ENCODE measurements at places on chromosomes 7 and 10.

- no peaks in the 10 kb centered on the region for H3K4me1 ChIP-seq
- H3K27ac ChIP-seq = no peak overlapping the region
- H3K36me3 ChIP-seq = no peaks in the 10 kb centered on the region
- DNase-seq = no peak
Measured at GRCh38 chr7:32005577-32005976, 64.6 kb downstream of the PDE1C start.

DNA sequence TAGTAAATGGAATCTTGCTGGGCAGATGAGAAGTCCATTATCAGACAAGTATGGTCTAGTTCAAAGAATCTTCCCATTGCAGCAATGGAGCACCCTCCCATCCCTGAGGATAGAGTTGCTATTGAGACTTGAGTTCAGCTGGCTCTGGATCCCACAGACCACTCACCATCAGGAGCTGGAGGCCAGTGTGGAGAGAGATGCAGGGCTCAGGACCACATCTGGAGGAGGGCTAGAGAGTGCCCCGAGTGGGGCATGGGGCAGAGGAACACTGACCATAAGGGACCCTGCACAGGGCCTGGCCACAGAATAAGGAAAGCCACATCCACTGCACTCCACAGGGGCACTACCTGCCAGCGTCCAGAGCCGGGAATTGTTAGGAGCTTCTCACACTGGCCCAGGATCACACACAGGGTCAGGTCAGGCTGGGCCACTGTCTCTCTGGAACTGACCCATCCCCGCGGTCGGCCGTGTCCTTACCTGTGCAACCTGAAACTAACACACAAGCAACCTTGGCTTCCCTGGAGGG, 41.3 kb upstream of the TCERG1L start:
- no peaks in the 10 kb centered on the region for H3K27me3 ChIP-seq
- H3K36me3 ChIP-seq = no peaks in the 10 kb centered on the region
- H3K27ac ChIP-seq = no peak overlapping the region
- DNase-seq = no peak
- H3K4me1 ChIP-seq = no peaks in the 10 kb centered on the region
- no peak overlapping the region for H3K4me3 ChIP-seq

DNA sequence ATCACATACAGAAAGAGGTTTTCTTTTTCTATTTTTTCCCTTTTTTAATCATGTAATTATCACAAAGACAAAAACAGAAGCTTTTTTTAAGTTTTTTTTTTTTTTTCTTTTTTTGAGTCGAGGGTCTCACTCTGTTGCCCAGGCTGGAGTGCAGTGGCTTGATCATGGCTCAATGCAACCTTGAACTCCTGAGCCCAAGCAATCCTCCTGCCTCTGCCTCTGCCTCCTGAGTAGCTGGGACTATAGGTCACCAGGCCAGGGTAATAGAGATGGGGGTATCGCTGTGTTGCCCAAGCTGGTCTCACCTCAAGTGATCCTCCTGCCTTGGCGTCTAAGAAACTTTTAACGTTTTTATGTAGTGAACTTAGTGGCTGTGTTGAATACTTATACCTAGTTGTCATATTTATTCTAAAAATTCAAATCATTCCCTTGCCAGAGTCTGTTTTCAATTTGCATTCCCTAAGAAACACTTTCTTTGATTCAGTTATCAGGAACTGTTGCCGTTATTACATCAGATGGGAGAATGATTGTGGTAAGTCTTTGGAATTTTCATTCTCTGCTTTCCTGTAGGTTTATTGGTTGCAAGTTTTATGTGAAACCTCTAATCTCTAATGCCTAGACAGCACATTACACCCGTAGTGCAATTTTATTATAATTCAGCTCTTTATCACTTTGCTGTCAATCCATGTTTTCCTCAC, 1.3 kb downstream of the LSM8 start:
- no peak overlapping the region for H3K27ac ChIP-seq
- no peaks in the 10 kb centered on the region for H3K27me3 ChIP-seq
- peak overlapping the region; percentile 75 for H3K4me3 ChIP-seq
- peaks cover 41% of the 10 kb centered on the region for H3K4me1 ChIP-seq
- H3K36me3 ChIP-seq = peaks cover 5% of the 10 kb centered on the region
- DNase-seq = peak; percentile 4

GRCh38 chr10:115164220-115164619, 71.1 kb downstream of the ATRNL1 start:
- H3K36me3 ChIP-seq = no peaks in the 10 kb centered on the region
- no peak overlapping the region for H3K4me3 ChIP-seq
- DNase-seq = no peak

GRCh38 chr10:72173619-72174296, 42.1 kb upstream of the ANAPC16 start:
- peaks cover 7% of the 10 kb centered on the region for H3K4me1 ChIP-seq
- no peak for DNase-seq
- H3K27me3 ChIP-seq = no peaks in the 10 kb centered on the region

GRCh38 chr10:69372126-69372980, 44.4 kb downstream of the TACR2 start:
- no peak for DNase-seq
- no peak overlapping the region for H3K4me3 ChIP-seq
- peak overlapping the region; percentile 9 for H3K27ac ChIP-seq
- peaks cover 21% of the 10 kb centered on the region for H3K4me1 ChIP-seq
- H3K27me3 ChIP-seq = no peaks in the 10 kb centered on the region

GRCh38 chr7:140877249-140877524, 47.5 kb downstream of the BRAF start:
- H3K27ac ChIP-seq = no peak overlapping the region
- H3K27me3 ChIP-seq = no peaks in the 10 kb centered on the region
- H3K4me3 ChIP-seq = no peak overlapping the region
- no peaks in the 10 kb centered on the region for H3K4me1 ChIP-seq
- H3K36me3 ChIP-seq = no peaks in the 10 kb centered on the region

DNA sequence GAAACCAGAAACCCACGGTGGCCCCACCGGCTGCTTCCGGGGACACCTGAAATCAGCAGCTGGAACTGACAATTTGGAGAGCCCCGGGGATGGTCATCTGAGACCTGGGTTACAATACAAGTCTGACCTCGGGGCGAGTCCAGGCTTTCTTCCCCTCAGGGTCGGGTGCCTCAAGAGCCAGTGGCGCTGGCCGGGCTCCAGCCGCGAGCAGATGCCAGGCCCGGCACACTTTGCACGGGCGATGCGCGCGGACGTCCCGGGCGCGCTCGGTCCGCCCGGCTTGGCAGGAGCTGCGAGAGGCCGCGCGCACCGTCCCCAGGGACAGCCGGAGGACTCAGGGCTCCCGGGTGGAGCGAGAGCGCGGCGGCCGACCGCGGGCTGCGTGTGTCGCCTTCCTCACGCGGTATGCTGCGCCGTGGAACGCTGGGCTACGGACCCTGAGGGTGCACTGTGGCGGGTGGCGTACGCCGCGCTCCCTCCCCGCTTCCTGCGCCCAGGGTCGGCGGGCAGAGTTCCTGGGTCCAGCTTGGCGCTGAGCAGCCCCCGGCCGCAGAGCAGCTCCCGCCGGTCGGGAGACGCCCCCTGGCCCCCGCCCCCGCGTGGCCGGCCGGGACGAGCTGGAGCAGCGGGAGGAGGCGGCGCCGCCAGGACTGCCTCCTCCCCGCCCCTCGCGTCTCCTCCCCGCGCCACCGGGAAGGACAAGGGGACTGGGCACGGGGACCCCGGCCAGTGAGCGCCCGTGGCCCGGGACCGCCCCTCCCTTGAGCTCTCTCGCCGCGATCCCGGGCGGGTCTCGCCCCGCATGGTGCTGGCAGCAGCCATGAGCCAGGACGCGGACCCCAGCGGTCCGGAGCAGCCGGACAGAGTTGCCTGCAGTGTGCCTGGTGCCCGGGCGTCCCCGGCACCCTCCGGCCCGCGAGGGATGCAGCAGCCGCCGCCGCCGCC, at the start of gene RBM20:
TSS of gene RBM20 (plus strand) at position 684 of the 945 bp plus-strand sequence. CDS start at position 803, 119 bp downstream.
- H3K27me3 ChIP-seq = peaks cover 60% of the 10 kb centered on the region
- no peak within 1 kb of the TSS for H3K27ac ChIP-seq
- H3K36me3 ChIP-seq = no peaks in the 10 kb centered on the region
- H3K4me3 ChIP-seq = peak within 1 kb of the TSS; percentile 56

GRCh38 chr7:81161451-81162075, 242.7 kb upstream of the SEMA3C start:
- no peak for DNase-seq
- H3K27me3 ChIP-seq = no peaks in the 10 kb centered on the region
- no peaks in the 10 kb centered on the region for H3K4me1 ChIP-seq
- no peak overlapping the region for H3K27ac ChIP-seq

DNA sequence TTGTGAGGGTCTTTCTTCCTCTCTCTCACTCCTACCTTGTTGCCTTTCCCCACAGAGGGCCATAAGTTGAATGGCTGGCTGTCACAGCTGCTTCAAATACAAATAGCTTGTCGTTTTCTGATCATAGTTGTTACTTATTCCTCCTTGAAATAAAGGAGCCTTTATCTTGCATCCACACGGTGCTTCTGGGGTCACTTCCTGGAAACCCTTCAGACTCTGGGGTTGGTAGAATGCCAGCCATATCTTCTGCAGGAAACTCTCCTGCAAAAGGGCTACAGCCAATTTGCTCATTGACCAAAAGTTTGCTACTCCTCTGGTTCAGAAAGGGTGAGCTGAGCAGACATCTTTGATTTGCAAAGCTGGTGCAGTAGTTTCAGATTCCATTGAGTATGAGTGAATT, 70.4 kb downstream of the FAM185A start:
- H3K27ac ChIP-seq = peak overlapping the region; percentile 88
- H3K4me3 ChIP-seq = no peak overlapping the region
- peaks cover 3% of the 10 kb centered on the region for H3K4me1 ChIP-seq
- no peak for DNase-seq

DNA sequence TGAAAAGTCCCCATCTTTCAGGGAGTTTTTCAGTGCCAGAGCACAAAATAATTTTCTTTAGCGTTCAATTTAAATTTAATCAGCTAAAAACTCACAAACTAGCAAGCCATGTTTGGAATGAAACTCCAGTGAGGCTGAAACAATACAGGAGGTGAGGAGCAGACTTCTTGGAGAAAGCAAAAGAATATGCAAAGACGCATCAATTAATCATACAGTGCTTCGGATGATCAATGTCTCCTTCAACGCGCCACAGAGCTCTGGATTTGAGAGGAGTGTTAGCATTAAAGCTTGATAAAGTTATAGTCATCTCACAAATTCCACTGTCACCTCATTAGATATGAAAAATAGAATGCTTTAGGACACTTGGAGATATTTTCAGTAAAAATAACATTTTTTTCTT, 248.0 kb downstream of the WDR11 start:
- no peaks in the 10 kb centered on the region for H3K27me3 ChIP-seq
- no peak for DNase-seq
- H3K27ac ChIP-seq = no peak overlapping the region
- no peaks in the 10 kb centered on the region for H3K36me3 ChIP-seq
- no peak overlapping the region for H3K4me3 ChIP-seq

- no peaks in the 10 kb centered on the region for H3K36me3 ChIP-seq
- peaks cover 29% of the 10 kb centered on the region for H3K27me3 ChIP-seq
- no peak overlapping the region for H3K27ac ChIP-seq
- H3K4me3 ChIP-seq = peak overlapping the region; percentile 89
Measured at GRCh38 chr7:69599955-69600709, 1.9 kb downstream of the AUTS2 start.

DNA sequence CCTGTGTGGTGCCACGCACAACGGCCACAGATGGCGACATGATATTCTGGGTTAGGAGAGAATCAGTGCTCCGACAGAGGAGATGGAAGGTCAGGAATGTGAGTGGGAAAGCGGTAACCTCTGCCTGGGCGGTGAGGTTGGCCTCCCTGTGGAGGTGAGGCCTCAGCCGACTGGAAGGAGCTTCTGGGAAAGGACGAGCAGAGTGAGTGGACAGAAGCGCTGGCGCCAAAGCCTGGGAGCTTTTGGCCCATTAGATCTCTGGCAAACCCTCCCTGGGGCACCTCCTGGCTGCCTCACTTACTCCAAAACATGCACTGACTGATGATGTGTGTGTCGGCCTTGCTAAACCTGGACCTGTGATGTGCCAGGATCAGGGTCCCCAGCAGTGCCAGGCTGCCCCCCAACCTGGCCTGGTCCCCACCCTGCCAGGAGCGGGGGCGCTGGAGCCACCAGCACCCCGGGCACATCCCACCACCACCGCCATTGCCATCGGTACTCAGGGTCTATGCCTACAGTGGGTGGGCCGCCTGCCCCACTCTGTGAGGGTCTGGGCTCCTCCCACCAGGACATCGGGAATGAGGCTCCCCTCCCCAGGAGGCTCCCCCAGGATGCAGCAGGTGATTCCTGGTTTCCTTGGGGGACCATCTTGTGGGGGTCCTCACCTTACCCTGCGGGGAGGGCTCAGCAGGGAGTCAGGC, 51.0 kb downstream of the RASGEF1A start:
- H3K4me3 ChIP-seq = no peak overlapping the region
- H3K4me1 ChIP-seq = no peaks in the 10 kb centered on the region
- no peaks in the 10 kb centered on the region for H3K36me3 ChIP-seq

GRCh38 chr7:17545348-17545747, 246.9 kb downstream of the AHR start:
- H3K4me3 ChIP-seq = no peak overlapping the region
- no peak for DNase-seq
- H3K27me3 ChIP-seq = no peaks in the 10 kb centered on the region
- H3K36me3 ChIP-seq = no peaks in the 10 kb centered on the region
- H3K4me1 ChIP-seq = no peaks in the 10 kb centered on the region

DNA sequence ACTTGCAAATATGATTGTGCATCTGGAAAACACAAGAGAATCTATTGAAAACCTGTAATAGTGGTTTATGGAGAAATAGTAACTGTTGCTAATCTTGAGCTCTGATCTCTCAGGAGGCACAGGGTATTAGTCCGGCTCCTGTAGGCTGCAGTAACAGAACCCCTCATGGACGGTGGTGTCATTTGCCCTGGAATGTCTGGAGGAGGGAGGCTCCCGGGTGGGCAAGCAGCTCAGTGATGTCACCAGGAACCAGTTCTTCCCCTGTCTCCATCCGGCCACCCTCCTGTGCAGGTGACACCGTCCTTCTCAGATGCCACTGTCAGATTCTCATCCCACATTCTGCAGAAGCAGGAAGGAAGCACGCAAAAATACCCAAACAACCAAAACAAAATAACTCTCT, 29.3 kb downstream of the INPP5A start:
- H3K4me3 ChIP-seq = no peak overlapping the region
- no peaks in the 10 kb centered on the region for H3K27me3 ChIP-seq
- H3K36me3 ChIP-seq = no peaks in the 10 kb centered on the region
- H3K4me1 ChIP-seq = peaks cover 16% of the 10 kb centered on the region
- DNase-seq = no peak
- H3K27ac ChIP-seq = no peak overlapping the region

- no peak overlapping the region for H3K27ac ChIP-seq
- DNase-seq = no peak
- H3K4me1 ChIP-seq = no peaks in the 10 kb centered on the region
- peaks cover 11% of the 10 kb centered on the region for H3K27me3 ChIP-seq
Measured at GRCh38 chr7:128389618-128390329, 20.0 kb downstream of the IMPDH1 start.

- no peaks in the 10 kb centered on the region for H3K36me3 ChIP-seq
- H3K4me3 ChIP-seq = no peak overlapping the region
- peaks cover 11% of the 10 kb centered on the region for H3K4me1 ChIP-seq
- H3K27ac ChIP-seq = peak overlapping the region; percentile 54
- no peaks in the 10 kb centered on the region for H3K27me3 ChIP-seq
Measured at GRCh38 chr10:110425684-110426293, 71.9 kb upstream of the DUSP5 start.

Measured in stomach (tissue), 19 donors.